Naive thymus-derived CD4-positive, alpha-beta T cell (primary cell): ENCODE measurements at places on chromosomes 2 and 18. TPM values are rescaled to one million over a fixed set of nuclear protein-coding genes. Genes with fewer than 3 reads are reported as not detected.

The ERBB4 gene
- not detected for total RNA-seq

DNA sequence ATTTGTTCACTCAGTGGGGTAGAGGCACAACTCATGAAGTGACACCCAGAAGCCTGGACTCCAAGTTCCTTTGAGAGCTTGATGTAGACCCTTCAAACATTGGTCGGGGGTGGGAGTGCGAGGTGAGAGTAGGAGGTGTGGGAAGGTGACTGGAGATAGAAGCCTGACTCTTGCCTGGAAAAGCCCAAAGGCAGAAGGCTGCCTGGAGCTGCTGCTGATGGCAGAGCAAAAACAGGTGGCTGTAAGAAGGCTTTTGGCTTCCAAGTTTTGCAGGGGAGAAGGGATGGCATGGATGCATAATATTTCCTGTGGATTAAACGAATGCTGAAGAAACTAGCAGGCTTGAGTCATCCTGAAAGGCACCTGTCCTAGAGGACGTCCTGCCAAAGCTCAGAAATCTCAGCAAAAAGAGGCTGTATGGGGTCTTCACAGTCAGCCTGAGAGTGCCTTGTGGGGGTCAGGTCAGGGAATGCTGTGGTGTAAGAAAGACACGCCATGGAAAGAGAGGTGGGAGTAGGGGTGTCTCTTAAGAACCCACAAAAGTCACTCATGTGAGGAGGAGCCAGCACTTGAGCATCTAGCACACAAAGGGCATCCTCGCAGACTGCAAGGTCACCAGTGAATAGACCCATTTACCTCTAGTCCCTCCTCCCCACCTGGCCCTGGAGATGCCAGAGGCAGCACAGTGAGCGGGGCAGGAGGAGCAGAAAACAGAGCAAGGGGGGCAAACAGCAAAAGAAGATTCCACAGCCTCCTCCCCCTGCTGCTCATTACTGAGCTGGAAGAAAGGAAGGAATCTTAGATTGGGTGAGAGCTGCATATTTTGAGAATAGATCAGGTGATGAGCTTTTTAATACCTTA lies 37.5 kb downstream of the FASTKD2 start:
- no peak overlapping the region for H3K27ac ChIP-seq
- peaks cover 4% of the 10 kb centered on the region for H3K4me1 ChIP-seq
- no peaks in the 10 kb centered on the region for H3K27me3 ChIP-seq
- H3K4me3 ChIP-seq = no peak overlapping the region
- no peak for DNase-seq

DNA sequence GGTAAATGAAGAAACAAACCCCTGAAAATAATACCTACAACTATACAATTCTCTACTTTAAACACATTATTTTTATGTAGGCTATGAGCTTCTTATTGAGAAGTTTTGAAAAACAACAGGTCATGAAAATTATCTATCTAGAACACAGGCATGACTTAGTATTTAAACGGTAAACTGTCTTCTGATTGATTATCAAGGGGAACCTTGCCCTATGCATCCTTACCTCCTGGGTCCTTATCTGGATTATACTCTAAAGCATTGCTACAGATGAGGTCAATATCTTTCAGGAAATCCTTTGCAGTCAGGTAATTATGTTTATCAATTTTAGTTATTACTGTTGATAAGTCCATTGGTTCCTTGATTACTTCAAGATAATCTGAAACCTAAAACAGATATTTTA lies 144.3 kb downstream of the ATAD2B start:
- no peak overlapping the region for H3K27ac ChIP-seq
- no peak overlapping the region for H3K4me3 ChIP-seq
- DNase-seq = no peak

DNA sequence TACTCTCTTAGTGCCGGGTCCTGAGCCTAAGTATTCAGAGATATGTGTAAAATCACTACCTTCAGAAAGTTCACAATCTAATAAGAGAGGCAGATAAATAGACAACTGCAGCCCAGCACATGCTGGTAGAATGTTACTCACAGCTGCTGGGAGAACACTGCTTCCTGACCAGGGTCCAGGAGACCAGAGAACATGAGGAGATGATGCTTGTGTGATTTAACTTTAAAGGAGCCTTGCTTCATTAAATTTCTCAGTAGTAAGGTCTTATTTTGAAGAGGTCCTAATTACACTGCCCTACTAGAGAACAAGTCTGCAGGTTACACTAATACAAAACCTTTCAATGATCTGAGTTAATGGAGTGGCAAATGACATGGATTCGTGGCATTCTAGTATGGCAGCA lies 209.9 kb upstream of the TRIB2 start:
- H3K27me3 ChIP-seq = no peaks in the 10 kb centered on the region
- DNase-seq = no peak
- H3K36me3 ChIP-seq = no peaks in the 10 kb centered on the region

- no peak for DNase-seq
- H3K4me3 ChIP-seq = no peak overlapping the region
- no peak overlapping the region for H3K27ac ChIP-seq
- no peaks in the 10 kb centered on the region for H3K4me1 ChIP-seq
- no peaks in the 10 kb centered on the region for H3K27me3 ChIP-seq
- H3K36me3 ChIP-seq = no peaks in the 10 kb centered on the region
Measured at GRCh38 chr2:58598171-58598570, 357.0 kb upstream of the FANCL start.
